SW 1271 (cell line): ENCODE measurements at places on chromosomes 5 and 9.

DNA sequence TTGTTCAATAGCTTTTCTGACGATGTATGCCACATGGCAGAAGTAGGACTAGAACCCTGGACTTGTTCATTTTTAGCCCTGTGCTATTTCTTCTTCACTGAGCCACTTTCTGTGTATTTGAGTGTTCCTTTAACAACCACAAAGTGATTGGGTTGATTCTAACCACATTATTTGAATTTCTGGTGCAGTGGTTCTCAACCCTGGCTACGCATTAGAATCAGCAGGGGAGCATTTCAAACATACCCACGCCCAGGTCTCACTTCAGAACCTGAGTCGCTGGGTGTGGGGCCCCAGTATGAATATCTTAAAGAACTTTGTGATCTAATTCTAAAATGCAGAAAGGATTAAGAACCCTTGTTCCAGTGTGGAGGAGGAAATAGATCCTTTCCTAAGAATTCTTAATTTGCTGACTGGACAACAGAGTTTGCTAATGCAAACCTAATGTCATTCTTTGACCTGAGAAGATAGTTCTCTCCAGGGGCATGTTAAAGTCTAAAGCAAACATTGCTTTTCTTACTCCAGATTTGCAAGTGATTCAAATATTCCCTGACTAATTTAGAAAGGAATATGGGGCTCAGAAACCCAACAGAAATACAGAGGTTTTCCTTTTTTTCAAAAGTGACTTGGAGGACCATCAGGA is 75.4 kb upstream of the GDNF start:
- DNase-seq, result no peak

- DNase-seq, result no peak
Observed at GRCh38 chr5:149157330-149157729, 16.0 kb downstream of the ABLIM3 start.

DNA sequence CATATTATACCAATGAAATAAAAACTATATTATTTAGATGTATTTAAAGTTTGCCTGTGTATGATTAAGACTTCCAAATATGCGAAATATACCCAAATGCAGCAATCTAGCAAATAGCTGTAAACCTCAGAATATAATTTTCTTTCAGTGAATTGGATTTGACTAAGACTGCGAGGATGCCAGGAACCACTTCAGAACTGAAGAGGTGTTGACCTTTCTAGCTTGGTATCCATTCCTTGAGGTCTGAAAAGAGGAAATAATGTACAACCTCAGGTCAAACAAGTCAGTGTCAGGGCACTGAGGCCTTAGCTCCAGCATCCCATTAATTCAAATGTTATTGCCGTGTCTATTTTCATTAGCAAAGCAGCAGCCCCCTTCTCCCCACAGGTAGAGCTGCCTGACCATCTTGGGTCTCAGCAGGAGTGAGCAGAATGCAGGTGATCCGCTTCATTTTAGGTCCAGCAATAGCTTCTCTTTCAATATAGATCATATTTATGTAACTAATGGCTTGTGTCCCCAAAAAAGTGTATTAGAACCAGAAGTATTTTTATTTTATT is 100.0 kb downstream of the KIAA1958 start:
- no peak for DNase-seq

DNA sequence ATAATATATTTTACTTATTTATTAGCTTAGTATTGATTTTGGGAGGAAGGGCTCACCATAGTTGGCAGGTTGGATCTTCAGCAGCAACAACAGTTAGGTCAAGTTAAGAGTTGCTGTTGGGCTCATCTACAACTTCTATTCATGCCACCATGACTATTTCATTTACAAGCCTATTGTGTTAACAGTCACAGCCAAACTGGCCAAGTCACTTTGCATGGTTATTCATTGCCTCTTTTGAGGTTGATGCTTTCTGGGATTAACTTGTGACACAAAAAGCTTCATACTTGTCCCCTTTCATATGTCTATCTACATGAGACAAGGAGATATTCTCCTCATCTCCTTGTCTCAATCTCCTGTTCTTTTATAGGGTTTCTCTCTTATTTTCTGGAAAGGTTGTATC is 98.3 kb downstream of the WDR70 start:
- no peak for DNase-seq

DNA sequence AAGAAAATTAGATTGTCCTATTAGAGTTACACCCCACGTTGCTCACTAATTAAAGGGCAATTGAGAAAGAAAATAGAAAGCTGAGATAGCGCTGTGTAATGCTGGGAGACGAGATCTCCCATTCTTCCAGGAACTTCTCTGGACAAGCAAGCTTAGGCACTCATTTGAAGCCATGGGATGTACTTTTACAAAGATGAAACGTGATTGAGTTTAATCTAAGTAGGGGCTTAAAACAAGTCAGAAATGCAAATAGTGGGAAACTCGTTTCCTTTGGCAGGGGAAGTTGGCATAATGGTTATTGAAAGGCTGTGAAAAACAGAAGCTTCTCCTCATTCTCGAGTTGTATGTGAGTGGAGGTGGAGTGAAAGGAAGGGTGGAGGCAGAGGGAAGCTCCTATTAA is 3.7 kb downstream of the PRDM6 start:
- no peak for DNase-seq

DNA sequence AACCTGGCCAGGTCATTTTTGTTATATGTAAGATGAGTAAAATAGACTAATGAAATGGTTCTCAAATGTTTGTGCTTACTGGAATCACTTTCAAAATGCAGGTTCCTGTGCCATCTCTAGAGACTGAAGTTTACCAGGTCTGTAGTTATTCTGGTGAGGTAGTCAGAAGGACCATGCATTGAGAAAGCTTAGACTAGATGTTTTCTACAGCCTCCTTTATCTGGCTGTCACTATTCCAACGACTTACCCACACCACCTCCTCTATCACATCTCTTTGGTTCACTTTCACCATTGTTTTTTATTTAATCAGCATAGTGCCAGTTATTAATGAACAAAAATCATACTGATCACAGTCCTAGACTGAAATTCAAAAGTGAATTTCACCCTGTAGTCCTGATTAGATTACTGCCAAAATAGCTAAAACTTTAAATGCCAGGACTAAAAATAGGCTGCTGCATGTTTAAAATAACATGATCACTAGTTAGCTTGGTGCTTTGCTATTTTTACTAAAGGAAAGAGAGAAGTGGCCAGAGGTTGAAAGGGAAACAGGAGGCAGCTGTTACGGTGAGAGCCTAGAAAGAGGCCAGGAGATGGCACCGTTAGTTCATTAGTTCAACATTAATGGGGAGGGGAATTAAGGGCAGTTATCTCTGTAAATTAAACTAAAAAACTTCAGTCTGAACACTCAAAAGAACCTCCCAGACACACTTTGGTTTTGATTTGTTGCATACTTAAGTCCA is 13.9 kb upstream of the FNIP1 start:
- DNase-seq, result no peak

DNA sequence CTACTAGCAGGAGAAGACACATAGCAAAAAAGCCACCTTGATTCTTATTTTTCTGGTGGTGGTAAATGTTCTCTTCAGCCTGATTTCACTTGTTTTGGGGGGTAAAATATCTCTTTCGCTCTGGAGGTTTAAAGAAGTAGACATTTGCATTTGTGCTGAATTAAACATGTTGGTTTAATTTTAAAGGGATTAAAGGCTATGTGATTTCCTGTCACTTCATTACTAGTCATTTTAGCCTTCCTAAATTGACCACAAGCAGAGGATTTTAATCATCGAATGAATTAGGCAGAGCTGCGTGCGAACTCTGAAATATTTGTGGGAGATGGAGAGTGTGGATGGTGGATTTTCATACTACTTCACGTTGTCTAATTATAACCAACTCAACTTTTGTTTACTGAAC is 4.8 kb downstream of the RASGRF2 start:
- no peak for DNase-seq

DNA sequence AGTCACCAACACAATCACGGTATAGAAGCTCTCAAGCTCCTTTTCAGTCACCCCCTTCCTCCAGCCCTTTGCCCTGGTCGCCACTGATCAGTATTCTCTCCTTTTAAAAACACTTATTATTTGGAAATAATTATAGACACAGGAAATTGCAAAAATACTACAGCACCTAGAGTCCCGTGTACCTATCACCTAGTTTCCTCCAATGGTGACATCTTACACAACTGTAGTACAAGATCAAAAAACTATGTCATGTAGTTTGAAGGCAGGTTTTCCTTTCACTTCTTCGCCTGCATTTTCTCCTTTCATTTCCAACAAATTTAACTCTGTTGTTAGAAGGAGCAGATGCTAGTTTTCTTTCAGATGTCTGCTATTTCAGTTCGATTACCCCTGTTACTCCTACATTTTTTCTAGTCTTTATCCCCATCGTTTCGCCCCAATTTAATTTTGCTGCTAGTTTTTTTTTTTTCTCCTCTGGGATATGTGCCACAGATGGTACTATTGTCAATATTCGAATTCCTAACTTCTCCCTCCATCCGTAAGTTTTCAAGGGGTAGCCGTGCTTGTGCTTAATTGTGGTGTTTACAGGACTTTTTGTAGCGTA is 612 bp upstream of the ATG10 start:
- no peak for DNase-seq

GRCh38 chr9:107218829-107219485 is 64.1 kb upstream of the RAD23B start:
- DNase-seq, result no peak

- no peak for DNase-seq
Observed at GRCh38 chr9:28363151-28363562, 789.9 kb upstream of the C9orf72 start.

- no peak for DNase-seq
Observed at GRCh38 chr9:113388833-113389232, 12.0 kb upstream of the HDHD3 start.
